ENCODE measurements at places on chromosomes 4 and X.

DNA sequence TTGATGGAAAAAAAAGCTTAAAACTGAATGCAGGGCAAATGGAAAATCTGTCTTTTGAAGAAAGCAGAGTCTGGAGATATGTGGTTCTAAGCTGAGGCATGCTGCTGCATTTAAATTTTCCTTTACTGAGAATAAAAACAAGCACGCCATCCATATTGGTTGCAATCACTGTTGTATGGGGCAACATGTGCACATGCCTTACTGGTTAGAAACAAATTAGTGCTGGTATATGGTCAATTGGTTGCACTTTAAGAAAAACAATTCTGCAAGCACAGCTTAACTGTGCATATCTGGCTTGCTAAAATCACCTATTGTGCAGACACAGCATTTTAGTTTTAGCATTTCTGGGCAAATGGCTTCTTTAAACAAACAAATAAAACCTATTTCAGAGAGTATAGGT, 239.1 kb downstream of the NDST4 start:
- no peak for DNase-seq

DNA sequence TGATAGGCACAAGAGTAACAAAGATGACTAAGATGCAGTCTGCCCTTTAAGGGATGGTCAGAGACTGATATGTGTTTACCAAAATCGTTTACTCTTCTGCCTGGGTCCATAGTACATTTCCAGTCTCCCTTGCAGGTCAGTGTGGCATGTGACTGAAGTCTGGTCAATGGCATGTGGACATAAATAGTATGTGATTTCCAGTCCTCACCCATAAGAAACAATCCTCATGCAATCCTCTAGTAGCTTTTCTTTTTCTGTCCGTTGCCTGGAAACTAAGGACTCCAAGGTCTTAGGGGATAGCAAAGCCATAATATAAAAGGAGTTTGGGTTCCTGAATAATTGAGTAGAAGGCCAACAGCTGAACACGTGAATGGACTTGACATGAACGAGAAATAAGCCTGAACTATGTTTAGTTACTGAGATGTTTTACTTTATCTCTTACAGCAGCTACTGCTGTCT, 1.1 kb downstream of the SLC9B2 start:
- DNase-seq: no peak

DNA sequence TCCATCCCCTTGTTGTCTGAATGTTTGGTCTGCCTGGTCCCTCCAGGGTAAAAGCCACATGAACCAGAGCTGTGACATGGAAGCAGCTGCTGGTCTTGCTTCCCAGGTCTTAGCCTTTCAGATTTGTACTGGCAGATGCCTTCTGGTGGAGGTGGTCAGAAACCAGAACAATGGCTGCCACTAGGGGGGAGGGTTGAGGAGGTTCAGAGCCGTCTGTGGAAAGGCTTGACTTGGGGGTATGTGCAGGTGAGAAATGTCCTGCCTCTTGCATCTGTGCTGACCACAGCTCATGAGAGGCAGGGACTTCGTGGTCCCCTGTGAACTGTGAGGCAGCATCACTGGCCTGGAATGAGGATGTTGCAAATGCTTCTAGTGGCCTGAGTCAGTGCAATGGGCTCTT, 144.2 kb upstream of the WDR1 start:
- DNase-seq: no peak

- no peak for DNase-seq
These were observed 216.4 kb upstream of the GYPA start for GRCh38 chr4:144356941-144357381.

DNA sequence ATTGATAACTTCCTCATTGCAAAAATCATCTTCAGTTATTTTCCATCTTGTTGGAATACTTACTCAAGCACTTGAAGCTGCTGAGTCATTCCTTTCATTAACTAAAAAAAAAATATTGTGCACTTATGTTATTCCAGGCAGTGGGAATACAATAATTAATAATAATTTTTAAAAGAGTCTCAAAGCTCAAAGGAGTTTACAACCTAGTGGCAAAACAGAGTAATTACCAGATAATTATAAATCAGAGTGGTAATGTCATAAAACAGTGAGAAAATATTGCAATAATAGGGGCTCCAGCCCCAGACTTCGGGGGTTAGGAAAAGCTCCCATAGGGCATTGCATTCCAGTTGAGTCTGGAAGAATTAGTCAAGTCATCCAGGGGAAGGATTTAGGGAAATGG, 79.6 kb downstream of the DDX53 start:
- DNase-seq: no peak
